NCI-H1105 treated with DMSO at 0.1 percent for 48 hours (cell line): ENCODE measurements at places on chromosomes 1 and 21.

GRCh38 chr1:201506092-201506491 is 831 bp downstream of the CSRP1 start:
- DNase-seq, result no peak

GRCh38 chr1:12636098-12636950 is 7.6 kb upstream of the AADACL4 start:
- no peak for DNase-seq

- no peak for DNase-seq
Measured at GRCh38 chr1:82177192-82177591, 376.5 kb downstream of the ADGRL2 start.

- DNase-seq, result peak; percentile 3
Measured at GRCh38 chr1:167629681-167630567, at the start of gene RCSD1. RCSD1 (plus strand) TSS chr1:167630232; CDS start chr1:167630424, 192 bp downstream.

- no peak for DNase-seq
Measured at GRCh38 chr1:77987919-77988318, 9.0 kb upstream of the FUBP1 start.

GRCh38 chr1:215523906-215524305 is 43.2 kb upstream of the KCTD3 start:
- no peak for DNase-seq

DNA sequence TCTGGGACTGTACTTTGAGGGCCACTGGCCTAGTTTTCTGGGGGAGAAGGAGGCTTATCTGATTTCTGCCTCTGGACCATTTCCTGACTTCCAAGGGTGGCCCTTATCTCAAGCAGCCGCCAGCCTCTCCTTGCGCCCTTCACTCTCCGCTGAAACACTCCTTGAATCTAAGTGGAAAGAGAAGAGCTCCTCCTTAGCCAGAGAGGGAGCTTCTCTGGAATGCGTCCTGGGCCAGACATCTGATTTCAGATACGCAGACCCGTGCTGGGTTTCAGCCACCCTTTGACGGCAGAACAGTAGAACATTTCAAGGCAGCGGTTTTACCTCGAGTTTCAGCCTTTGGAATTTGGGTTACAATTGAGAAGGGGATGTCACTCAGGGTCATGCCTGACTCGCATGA is 308.0 kb downstream of the CAMTA1 start:
- no peak for DNase-seq
